Heart right ventricle (tissue), 16 donors: ENCODE measurements at places on chromosomes 1 and 21. TPM values are rescaled to one million over a fixed set of nuclear protein-coding genes. Genes with fewer than 3 reads are reported as not detected.

SIPA1L2 gene
- total RNA-seq: 91.4 TPM

C8A gene
- total RNA-seq: not detected

P3R3URF gene
- total RNA-seq: not detected

DNA sequence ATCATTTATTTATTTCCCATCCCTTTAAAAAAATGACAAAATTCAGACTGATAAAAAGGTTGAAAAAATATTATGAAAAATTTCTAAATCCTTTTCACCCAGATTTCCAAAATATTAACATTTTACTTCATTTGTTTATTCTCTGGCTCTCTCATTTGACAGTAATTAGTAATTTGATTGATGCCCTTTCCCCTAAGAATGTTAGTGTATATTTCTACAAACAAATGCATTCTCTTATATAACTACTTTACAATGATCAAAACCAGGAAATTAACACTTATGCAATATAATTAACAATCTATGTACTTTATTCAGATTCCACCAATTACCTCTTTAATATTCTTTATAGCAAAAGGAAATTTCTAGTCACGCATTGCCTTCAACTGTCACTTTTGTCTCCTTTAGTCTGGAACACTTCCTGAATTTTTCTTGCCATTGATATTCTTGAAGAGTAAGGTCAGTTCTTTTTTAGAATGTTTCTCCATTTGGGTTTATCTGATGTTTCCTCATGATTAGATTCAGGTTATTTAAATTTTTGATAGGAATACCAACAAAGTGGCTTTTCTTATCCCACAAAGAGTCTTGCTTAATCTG is 3.9 kb downstream of the CD53 start:
- DNase-seq: no peak

DNA sequence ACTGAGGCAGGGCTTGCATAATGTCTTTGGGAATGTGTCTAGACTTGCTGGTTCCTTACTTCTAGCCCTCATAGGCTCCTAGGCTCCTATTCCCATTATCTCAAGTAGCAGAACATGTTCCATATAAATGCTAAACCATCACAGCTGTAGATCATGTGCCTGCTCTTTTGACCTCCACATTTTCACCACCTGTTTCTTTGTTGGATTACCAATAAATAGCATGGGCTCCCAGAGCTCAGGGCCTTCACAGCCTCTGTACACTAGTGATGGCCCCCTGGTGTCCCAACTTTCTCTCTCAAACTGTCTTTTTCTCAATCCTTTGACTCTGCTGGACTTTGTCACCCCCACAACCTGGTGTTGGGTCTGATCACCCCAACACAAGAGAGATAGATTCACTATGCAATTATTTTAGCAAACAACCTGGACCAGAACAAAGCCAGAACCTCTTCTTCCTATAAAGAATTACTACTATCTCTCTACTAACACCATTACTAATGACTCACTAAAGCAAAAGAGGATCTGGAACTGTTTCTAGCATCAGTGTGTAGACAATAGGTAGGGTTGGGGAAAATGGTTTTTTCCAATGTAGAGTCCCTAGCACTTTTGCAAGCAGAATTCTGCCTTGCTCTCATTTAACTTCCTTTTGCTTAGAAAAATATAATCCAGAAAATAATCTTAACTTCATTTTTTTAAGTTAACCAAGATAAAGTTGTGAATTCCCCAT is 51.7 kb downstream of the WLS start:
- DNase-seq: no peak

DNA sequence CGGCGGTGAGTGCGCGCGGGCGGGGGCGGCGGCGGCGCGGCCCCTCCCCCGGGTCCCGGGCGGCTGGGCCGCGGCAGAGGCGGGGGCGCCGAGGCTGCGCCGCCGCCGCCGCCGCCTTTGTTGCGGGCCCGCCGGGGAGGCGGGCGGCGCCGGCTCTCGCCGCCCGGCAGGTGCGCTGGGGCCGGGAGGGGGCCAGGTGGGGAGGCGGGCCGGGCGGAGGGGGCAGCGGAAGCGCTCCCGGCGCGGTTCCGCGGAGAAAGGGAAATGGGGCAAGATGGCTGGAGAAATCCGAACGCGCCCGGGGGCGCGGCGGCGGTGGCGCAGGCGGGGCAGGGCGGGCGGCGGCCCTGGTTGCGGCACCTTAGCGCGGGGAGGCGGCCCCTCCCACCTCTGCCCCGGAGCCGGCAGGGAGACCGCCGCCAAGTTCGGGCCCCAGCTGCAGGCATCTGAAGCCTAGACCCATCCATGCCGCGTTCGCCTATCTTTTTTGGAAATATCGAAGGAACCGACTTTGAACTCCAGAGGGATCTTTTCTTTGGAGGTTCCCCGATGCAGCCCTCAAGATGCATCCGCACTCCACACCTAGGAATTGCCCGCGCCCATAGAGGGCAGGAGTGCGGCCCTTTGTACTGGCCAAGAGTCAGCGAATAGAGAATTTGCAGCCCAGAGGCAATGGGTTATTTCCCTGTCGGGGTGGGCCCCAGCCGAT is 479 bp downstream of the POGK start:
- DNase-seq: peak; percentile 43

GRCh38 chr1:39305555-39305954 is 101.1 kb downstream of the MACF1 start:
- DNase-seq: no peak

DNA sequence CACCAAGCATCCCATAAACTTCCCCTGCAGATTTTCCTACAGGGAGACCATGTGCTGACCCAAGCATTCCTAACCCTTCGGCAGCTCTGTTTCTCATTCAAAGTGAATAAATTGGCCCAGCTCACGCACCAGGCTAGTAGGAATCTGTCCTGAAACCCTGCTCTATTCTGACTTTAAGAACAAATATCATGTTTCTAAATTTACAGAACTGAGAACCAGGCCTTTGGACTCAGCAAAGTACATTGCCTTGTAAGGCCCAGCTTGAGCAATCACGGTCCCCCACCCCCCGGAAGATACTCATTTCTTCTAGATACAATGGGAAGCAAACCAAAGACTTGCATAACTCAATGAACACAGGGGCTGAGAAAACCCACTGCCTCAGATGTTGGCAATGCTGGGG is 160.1 kb upstream of the NFIA start:
- DNase-seq: no peak

DNA sequence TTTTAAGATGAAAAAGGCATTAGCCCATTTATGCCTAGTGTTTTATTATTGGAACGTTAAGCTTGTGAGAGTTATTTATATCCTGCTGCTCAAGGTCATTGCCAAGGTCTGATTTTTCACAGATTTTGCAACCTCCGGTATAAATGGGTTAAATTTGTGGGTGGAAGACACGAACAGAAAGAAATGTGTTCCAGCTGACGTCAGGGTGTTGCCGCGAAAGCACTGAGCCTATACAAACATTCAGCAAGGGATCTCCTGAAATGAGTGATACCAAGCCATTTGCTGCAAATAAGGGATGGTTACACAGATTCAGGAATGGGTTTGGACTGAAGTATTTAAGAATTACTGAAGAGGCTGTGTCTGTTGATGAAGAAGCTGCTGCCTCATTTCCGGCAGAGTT is 32.2 kb downstream of the TMED5 start:
- no peak for DNase-seq

DNA sequence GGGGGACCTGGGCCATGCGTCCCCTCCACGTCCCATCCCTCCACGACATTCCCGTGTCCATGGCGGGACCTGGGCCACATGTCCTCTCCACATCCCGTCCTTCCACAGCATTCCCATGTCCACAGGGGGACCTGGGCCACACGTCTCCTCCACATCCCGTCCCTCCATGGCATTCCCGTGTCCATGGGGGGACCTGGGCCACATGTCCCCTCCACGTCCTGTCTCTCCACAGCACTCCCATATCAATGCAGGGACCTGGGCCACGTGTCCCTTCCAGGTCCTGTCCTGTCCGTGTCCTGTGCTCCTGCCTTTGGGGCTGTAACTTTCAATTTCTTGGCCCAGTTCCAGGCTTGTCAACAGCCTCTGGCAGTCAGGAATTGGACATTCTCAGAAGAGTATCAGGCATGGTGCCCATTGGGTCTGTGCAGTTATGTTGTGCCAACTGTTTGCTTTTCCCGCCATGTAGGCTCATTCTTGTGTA is 47.1 kb downstream of the WNT9A start:
- no peak for DNase-seq

- no peak for DNase-seq
These were observed 273.9 kb downstream of the TM2D1 start for GRCh38 chr1:61450872-61451571.

- DNase-seq: no peak
These were observed 37.4 kb downstream of the PCAT6 start for GRCh38 chr1:202848191-202848542.

DNA sequence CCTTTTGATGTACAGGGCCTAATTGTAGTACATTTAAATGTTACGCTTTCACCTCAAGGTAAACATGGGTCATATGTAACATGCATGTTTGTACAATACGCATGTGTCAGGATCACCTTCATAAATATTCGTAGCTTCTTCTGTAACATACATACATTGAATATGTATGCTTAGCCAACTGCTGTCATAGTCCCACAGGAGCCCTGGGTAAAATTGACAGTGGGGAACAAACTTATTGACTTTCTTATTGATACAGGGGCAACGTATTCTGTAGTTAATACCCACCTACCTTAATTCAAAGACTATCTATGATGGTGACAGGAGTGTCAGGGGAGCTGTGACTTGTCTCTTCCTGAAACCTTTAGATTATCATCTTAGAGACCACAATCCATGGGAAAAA is 3.7 kb upstream of the REN start:
- no peak for DNase-seq

DNA sequence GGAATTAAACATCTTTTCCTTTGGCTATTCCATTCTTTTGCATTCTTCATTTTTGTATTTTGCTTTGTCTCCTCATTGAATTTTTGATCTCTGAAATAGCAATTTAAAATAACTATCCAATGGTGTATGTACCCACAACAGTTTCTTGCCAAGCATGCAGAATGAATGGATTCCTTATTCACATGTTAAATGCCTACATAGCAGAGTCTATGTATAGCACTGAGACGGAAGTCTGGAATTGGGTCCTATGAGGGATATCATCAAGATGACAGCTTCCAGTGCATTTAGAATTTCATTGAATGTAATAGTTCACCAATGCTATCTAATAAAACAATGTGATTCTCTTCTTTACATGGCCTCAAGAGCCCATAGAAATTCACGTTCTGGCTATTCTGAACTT is 97.5 kb downstream of the MRPS6 start:
- no peak for DNase-seq

DNA sequence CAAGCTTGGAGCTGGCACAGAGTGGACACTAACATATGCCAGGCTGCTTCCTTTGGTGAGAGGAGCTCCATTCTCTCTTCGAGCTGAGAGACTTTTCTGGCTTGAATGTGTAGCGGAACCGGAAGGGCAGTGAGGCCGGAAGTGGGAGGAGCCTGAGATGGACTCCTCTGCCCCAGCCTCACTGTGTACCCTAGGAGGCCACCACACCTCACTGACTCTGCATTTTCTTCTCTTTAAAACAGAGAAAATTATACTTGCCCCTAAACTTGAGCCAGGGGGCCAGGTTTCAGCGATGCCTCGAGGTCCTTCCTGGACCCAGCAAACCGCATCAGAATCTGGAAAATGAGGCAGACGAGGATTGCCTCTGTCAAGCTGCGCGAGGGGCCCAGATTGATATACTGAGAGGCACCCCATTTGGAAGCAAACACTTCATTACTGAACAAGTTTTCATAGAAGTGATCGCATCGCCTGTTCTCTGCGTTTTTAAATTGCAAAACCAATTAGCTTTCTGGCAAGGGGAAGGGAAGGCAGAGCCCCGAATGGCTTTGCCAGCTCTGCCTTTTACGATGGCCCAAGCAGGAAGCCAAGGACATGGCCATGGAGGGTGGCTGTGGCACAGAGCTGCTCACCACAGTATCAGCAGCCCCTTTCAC is 708.1 kb downstream of the PTPRU start:
- no peak for DNase-seq

DNA sequence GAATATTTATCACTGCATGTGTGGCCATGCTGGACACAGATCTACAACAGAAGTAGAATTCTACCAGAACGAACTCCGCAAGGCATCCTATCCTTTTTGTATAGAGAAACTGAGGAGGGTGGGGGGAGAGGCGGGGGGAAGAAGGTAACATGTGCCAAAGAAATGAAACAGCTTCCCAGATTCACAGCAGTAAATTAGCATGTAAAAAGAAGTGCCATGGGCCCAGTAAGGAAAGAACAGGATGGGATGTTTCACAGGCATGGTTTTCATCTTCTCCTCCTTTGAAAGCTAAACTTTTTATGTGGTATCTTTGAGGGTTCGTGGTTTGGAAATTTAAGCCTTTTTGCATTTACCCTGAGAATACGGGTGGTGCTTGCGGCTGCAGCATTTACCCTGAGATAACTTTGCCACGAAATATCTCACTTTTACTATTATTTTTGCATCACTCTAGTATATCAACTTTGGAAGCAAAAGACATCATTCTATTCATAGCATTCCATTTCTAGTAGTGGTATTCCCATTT is 168.9 kb downstream of the TPR start:
- no peak for DNase-seq

DNA sequence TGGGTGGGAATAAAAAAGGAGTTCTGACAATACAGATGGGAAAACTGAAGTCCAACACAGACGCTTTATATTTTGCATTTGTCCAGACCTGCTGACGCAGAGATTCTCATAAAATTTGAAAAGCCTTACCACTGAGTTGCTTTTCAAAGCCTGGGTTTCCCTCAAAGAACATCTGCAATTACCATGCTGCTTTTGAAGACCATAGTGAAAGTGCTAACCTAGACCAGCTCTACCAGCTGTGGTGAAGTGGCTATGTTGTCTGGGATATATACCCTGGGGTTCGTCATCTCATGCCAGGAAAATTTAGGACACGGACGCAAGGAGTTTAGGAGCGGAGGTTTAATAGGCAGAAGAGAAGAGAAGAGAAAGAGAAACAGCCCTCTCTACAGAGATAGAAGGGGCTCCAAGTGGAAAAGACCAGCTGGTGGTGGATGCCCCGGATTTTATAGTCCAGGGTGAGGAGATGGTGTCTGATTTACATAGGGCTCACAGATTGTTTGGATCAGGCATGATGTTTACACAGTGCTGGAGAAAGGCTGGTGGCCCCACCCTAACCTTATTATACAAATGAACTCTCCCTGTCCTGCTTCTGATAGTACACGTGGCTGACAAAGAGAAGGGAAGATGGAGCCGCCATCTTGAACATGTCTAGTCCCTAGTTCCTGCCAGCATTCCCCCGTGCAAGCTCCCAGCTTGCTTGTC is 73.8 kb downstream of the AK4 start:
- no peak for DNase-seq

GRCh38 chr1:94819945-94820746 is at the start of gene SLC44A3:
Gene SLC44A3 (plus strand): TSS chr1:94820357. CDS start chr1:94820452, 95 bp downstream.
- peak; percentile 54 for DNase-seq

DNA sequence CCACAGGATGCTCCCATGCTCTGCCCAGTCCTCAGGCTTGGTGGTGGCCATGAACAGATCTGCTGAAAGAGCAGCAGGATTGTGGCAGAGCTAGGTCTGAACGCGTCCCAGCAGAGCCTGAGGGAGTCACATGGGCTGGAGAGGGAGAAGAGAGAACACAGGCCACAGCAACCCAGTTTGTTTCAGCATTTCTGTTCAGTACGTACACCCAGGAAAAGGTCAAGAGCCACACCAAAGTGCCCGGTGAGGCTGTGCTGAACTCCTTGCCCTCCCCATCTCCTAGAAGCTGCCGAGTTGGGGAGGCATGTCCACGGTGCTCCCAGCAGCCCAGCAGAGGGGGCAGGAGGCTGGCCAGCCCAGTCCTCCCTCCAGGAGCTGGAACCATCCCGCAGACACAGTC is 5.5 kb downstream of the PKP1 start:
- DNase-seq: no peak

GRCh38 chr1:30146448-30146847 is 576.9 kb downstream of the MATN1 start:
- no peak for DNase-seq
